ENCODE measurements at places on chromosomes 16 and 17. TPM values are rescaled to one million over a fixed set of nuclear protein-coding genes. Genes with fewer than 3 reads are reported as not detected.

COTL1 gene
- 134 TPM for total RNA-seq

DNA sequence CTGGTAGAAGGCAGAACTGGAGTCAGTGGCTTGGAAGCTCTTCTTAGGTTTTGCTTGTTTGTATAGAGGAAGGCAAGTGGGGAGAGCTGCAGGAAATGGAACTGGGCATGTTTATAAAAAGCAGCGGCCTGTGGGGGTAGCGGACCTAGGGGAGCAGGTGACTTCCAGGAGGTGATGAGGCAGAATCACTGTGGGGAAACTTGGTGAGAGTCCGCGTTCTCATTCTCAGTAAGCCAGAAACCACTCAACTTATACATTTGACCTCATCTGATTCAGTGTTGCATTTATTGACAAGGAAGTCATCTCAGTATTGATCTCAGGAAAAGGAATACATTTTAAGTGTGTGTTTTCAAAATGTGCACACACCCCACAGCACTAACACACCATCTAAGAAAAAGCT, 299.8 kb downstream of the CNTNAP4 start:
- no peak for DNase-seq

GRCh38 chr17:42670789-42671657, 5.8 kb downstream of the PLEKHH3 start:
- DNase-seq, result no peak

DNA sequence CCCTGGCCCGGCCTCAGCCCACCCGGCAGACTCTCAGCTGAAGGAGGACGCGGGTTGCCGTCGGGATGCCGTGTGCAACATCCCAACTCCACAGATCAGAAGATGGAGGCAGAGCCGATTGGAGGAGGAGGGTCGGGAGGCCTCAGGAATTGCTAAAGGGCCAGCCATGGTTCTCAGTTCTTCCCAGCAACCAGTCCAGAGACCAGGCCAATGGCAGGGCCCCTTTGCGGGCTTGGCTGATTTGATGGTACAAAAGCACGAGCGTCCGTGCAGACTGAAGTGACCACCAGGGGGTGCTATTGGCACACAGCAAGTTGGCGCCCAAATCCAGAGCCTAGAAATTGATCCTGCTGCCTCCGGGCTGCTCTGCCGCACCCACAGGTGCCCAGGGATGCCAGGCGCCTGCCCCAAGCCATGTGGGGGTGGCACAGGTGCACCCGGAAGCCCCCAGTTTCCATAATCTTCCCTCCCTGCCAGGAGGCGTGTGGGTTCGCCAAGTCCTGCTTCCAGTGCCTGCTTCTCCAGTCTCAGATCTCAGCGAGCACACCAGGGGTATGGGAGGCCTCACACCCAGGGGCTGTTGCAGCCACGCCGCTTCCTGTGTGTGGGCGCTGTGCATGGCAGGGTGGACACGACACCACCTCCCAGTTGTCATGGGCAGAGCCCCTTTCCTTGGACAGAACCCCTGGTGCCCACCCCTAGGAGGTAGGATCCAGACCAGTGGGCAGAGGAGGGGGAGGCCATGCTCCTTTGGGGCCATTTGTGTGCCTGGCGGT, 7.1 kb upstream of the TEX19 start:
- peak; percentile 91 for DNase-seq

DNA sequence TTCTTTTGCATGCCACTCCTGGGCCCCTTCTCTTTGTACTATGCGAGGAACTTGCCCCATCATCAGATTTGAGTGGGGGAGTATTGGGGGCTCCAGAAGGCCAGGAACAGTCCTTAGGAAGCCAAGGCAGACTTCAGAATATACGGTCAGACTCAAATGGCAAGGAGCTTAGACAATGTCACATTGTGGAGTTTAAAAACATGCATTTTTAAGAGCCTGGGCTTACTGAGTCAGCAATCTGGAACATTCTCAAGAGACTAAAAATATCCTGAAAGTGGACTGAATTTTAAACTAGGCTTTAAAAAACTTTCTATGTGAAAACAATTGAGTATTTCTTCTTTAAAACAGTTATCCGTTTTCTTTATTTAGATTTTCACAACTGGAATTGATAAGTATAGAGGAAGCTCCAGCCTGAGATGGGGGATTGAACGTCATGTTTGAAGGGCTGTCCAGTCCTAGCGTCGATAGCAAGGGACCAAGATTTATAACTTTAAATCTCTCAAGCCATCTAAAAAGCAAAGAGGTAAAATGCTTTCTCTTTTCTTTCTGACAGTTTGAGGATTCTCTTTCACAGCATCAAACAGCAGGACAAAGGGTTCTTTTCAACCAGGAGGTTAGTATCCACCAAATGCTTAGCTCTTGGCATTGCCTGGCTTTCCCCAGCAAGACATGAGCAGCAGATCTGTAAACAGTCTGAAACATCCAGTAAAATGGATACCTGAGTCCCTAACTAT, 45.8 kb upstream of the CDRT4 start:
- peak; percentile 74 for DNase-seq

DNA sequence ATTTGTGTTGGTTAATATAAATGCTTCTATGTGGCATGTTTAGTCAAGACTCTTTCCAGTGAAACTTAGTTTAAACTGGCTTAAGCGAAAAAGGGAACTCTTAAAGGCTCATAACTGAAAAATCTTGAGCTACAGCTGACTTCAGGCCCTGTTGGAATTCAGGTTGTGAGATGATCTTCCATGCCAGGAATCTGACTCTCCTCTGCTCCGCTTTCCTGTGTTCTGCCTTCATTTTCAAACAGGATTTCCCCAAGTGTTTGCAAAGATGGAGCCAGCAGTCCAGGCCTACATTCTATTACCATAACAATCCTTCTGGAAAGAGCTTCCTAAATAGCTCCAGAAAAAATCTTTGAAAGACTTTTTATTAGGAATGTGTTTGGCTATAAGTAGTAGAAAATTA, 134.9 kb downstream of the NLK start:
- DNase-seq, result no peak

RNF112 gene
- total RNA-seq, result 2.3 TPM

RCVRN gene
- not detected for total RNA-seq

DNA sequence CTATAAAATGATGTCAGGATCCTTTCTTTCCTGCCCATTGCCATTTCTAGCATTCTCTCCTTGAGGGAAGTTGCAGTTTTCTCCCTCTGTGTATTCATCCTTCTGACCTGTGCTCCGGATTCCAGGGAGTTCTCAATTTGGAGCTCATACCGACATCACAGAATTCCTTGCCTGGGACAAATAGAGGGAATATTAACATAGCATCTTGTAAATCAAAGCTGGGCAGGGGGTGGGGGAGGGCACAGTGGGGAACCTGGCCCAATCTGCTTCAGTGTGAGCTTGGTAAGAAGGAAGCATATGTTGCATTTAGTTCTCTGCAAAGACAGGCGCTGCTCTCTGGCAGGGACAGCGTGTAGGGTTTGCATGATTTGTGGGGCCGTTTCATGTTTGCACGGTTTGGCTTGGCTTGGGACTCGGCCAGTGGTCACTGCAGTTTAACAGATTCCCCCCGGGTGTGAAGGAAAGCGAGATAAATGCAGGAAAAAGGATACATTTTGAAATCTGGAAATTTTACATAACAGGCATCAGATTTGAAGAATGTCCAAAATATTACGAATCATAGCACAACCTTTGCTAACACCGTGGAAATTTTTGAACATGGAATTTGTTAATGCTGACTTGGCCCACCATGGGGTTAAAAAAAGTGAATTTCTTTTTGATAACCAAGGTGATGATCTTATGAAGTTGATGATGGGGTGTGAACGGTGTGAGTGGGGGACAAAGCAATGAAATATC, 178.0 kb downstream of the WWOX start:
- no peak for DNase-seq

GRCh38 chr16:50530277-50531236, 17.6 kb upstream of the NKD1 start:
- no peak for DNase-seq

GRCh38 chr17:61617330-61617729, 26.3 kb upstream of the NACA2 start:
- peak; percentile 19 for DNase-seq

- DNase-seq, result peak; percentile 96
Measured at GRCh38 chr17:48483471-48484131, 47.2 kb downstream of the HOXB1 start.

DNA sequence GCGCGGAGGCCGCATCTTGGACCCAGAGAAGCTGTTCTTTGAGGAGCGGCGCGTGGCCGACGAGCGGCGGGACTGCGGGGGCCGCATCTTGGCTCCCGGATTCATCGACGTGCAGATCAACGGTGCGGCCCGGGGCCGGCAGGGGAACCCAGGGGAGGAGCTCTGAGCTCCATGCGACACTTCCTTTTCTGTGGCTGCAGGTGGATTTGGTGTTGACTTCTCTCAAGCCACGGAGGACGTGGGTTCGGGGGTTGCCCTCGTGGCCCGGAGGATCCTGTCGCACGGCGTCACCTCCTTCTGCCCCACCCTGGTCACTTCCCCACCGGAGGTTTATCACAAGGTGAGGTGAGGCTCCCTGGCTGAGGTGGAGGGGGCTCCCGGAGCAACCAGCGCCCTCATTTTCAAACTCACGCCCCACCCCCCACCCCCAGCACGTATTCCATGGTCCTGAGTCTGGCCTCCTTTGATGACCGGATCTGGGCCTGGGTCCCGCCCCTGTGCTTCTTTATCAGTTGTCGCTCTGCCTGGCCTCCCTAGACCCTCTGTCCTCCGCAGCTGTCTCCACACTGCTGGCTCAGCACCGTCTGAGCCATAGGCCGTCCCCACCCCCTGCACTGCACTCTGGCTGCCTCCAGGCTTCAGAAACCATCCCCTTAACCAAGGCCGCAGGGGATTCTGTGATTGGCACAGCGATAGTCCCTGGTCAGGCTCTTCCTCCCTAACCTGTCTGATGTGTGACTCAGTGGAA, 787 bp downstream of the AMDHD2 start:
- DNase-seq, result no peak

Data from fibroblast of the aortic adventitia (primary cell).